Posterior cingulate gyrus (tissue), 11 donors: ENCODE measurements at places on chromosomes 16 and 17.

GRCh38 chr16:47470810-47471209 is 9.7 kb downstream of the PHKB start:
- no peak for DNase-seq

DNA sequence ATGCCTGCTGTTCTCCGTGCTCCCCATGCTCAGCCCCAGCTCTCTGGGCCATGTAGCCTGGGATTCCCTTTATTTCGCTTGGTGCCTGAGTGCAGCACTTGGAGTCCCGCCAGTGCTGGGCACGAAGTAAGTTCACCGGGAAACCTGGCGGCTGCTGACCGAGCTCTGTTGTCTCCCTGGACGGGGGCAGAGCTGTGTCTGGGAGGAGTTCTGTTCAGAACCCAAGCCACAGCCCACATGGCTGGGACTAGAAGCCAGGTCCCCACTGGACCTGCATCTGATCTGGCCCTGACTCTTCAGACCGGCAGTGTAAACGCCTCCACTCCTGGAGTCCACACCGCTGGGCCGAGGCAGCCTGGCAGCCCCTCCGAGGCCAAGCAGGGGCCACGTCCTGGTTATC is 37.5 kb upstream of the CIBAR2 start:
- DNase-seq = no peak

- no peak for DNase-seq
Observed at GRCh38 chr17:6124856-6125255, 54.7 kb downstream of the WSCD1 start.

DNA sequence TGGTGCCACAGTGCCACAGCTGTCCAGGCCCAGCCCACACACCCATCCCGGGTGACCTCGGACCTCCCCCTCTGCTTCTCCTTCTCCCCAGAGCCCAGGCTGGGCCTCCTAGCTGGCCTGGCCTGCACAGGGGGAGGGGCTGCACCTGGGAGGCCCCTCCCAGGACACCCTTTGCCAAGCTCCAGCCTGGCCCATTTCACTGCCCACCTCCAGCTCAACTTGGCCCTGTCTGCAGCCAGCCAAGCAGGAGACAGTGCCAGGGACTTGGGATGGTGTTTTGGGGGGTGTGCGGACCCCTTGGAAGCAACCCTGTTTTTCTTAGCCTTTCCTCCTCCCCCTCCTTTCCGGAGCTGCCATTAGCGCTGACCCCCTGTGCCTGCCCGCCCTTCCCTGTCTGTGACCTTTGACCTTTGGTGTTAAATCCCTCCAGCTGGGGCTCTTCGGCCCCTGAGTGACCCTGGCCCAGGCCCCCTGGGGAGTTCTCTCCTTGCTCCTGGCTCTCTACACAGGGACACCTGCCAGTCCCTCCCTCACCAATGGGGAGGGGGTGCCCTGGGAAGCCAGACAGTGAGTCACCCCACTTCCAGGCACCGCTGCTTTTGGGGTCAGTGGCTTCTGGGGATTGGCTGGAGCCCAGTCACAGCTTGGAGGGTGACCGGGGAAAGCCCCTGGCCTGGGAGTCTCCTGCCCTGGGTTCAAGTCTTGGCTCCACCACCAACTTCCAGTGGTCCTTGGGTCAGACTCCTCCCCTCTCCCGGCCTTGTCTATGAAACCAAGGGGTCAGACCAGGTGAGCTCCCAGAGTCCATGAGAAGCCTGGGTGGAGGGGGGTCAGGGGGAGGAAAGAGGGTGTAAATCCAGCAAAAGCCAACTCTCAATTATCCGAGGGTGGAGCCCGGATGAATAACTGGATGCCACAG is 1.9 kb downstream of the GLIS2 start:
- DNase-seq = no peak

- no peak for DNase-seq
Observed at GRCh38 chr17:9436630-9437029, 139.0 kb downstream of the STX8 start.
